Prostate gland (tissue), 2 donors: ENCODE measurements at places on chromosomes 12 and 14. TPM values are rescaled to one million over a fixed set of nuclear protein-coding genes. Genes with fewer than 3 reads are reported as not detected.

FGD4 gene
- 49.3 TPM for total RNA-seq

MIP gene
- total RNA-seq = not detected

RFX4 gene
- 10.6 TPM for total RNA-seq

- peak; percentile 25 for DNase-seq
Observed at GRCh38 chr12:64611341-64612284, 1.3 kb downstream of the RASSF3 start.

- DNase-seq = no peak
Observed at GRCh38 chr12:94761559-94761958, 111.2 kb upstream of the TMCC3 start.

- DNase-seq = no peak
Observed at GRCh38 chr14:33480071-33480886, 470.6 kb downstream of the EGLN3 start.

DNA sequence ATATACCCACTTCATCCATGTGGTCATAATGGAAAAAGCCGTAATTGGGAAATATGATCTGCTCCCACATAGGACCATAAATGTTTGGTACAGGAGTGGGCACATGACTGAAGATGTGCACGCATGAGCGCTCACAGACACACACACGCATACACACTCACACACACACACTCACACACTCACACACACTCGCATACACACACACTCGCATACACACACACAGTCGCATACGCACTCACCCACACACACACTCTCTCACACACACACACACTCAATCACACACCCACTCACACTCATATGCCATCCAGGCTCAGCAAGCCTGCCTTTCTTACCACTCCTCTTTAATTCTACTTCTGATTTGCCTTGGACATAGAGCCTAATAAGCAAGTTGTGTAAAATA lies 45.6 kb upstream of the EGLN3 start:
- no peak for DNase-seq

GRCh38 chr14:101111620-101112290 lies 208.2 kb upstream of the RTL1 start:
- no peak for DNase-seq

DNA sequence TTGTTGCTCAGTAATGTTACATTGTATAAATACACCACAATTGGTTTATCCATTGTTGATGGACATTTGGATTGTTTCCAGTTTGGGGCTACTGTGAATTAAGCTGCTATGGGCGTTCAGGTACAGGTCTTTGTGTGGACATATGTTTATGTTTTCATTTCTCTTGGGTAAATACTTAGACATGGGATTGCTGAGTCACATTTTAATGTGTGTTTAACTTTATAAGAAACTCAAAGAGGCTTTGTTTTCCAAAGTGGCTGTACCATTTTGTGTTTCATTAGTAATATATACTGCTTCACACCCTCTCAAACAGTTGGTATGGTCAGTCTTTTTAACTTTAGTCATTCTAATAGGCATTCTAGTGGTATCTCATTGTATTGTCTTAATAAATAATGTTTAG lies 225.0 kb downstream of the SPTSSA start:
- DNase-seq = no peak

DNA sequence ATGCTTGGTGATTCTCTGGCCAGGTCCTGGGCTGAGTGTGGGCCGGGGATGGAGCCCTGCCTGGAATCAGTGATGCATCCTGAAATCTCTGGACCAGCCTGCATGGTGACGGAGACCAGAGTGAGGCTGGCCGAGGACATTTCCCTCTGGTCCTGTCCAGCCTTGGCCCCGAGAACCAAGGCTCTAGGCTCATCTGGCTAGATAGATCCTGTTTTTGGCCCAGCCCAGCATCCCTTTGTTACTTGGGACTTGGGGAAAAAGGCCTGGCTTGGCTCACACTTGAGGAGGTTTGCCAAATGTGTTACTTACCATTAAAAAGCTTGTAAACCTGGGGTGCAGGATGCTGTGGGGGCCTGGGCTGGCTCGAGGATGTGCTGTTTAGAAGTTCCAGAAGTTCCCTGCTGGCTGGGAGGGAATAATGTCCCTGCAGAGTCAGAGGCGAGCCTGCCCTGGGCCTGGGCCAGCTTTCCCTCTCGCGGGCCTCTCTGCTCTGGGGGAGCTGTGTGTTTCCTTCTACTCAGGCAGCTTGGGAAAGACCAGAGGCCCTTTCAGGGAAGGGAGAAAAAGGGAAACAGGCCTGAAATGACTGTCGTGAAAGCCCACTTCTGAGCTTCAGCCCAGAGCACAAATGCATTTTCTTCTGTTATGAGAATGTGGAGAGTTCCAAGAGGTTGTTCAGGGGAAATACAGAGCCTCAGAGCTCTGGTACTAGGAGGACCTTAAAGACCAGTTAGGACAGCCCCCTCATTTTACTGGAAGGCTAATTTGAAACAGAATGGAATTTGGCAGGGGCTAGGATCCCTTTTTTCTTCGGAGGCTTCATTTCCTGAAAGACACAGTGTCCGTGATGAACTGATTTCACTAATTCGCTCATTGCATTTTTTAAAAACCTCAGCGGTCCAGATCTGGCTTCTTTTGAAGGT lies 47.2 kb upstream of the CTDSP2 start:
- peak; percentile 80 for DNase-seq

- DNase-seq = no peak
Observed at GRCh38 chr12:128792881-128793280, 30.9 kb downstream of the SLC15A4 start.

GRCh38 chr12:120094485-120094884 lies 22.1 kb downstream of the RAB35 start:
- no peak for DNase-seq

GRCh38 chr14:20415782-20416206 lies 2.5 kb upstream of the TEP1 start:
- no peak for DNase-seq

- no peak for DNase-seq
Observed at GRCh38 chr12:53593707-53594106, 32.5 kb downstream of the ATF7 start.

DNA sequence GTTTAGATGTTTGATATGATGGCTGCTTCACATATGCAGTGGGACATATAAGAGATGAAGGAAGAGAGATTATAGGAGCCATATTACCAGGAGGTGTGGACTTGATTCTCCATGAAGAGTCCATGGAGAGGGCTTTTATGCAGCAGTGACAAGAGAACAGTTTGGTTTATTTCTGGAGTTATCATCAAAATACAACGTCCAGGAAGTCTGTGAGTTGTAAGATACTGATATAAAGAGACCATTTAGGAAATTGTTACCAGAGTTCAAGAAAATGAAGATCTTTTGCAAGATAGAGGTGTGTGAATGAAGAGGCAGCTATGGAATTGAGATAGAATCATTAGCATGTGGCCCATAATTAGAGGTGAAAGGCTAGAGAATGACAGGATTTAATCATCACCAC lies 431.7 kb downstream of the NPAS3 start:
- DNase-seq = no peak

DNA sequence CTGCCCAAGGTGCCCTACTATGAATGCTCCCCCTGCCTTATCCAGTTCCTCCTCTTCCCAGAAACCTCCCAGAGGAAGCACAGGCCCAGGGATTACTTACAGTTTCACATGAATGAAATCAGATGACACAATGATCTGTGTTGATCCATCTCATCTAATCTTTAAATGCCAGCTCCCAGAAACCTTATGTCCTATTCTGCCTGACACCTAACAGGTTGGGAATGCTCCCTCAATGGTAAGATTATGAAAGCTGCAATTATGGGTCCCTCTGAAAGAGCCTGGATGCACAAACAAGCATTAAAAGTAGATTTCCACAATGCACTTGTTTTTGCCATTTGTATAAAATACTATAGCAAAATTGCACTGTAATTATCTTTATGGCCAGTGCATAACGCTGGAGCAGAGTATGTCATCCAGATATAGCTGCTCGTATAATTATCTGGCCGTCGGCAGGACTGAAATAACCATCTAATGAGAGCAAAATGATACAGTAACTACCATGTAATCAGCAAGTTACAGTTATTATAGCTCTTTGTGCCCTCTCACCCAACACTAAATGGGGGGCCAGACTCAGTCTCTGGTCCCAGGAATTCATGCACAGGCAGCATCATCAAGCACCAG lies 4.4 kb upstream of the ZBTB39 start:
- no peak for DNase-seq
